ENCODE measurements at places on chromosomes 1 and 21.

DNA sequence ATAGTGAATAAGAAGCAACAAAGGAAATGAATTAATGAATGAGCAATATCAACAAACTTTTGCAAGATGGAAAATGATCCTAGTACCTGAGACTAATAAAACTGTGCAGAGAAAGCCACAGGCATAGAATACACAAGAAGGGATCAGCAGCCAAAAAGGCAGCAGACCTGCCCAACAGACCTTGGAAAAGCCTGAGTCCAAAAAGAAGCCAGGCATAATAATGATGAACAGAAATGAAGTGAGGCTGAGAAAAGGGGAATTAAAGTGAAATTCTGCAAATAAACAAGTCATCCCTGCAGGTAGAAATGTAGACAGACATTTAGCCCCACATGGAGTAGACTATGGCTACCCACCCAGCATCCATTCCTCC, 10.3 kb upstream of the PHTF1 start:
- DNase-seq: no peak

GRCh38 chr1:23751050-23751814, 8.0 kb downstream of the ELOA start:
- DNase-seq: peak; percentile 76

- no peak for DNase-seq
Measured at GRCh38 chr1:60367532-60367931, 294.0 kb upstream of the C1orf87 start.

DNA sequence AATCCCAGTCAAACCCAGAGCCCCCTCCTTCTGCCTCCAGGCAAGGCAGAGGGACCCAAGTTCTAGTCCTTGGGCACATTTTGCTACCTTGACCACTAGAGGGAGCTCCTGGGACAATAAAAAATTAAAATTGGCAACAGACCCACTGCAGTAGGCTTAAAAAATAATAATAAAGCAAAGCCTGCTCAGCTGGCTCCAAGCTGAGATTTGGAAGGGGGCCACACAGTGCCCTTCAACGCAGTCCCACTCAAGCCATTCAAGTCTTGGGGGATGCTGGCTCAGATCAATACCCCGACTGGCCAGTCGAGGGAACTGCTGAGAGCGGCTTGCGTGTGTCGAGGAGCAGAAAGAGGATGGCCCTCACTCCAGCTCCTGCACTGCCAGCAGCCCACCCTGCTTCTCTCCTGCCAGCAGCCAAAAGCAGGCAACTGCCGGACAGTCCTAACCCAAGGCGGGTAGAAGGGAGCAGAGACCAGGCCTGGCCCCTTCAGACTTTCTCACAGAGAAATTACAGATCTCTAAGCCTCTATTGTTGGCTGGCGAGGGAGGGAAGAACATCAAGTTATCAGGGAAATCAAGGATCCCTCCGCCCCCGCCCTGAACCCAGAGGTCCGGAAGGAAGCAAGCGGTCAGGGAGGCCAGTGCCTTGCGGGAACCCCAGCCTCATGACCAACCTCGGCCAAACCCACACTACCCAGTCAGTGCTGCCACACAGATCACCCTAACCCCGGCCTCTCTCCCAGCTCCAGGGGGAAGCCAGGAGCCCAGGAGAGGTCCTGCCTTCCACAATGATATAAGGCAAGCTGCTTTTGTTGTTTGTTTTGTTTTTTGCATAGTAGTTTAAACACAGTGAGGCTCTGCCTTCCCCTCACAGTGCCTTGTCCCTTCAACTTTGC, 4.9 kb upstream of the ALDH4A1 start:
- DNase-seq: peak; percentile 62

DNA sequence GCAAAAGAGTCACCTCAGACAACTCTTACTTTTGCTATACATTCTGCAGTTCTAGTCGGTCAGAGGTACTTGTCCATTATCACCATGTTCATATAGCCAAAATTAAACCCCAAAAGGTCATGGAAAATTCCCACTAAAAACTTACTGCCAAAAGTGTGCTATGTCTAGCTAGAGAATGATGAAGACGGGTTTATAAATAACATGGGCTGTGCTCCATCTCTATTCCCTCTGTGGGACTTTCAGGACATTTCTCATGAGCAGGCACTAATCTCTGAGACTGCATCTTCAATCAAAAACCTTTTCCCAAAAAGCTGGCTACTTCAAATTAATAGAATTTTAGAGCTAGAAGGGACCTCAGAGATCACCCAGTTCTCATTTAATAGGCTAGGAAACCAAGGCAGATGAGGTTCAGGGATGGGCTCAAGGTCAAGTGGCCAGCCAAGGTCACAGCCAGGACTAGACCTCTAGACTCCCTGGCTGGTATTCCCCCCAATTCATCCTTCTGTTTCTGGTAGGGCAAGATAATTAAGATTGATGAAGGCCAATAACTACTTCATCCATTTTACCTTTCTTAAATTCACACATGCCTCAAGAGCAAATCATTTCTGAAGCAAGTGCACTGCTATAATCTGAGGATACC, 21.0 kb upstream of the MOB3C start:
- DNase-seq: no peak

DNA sequence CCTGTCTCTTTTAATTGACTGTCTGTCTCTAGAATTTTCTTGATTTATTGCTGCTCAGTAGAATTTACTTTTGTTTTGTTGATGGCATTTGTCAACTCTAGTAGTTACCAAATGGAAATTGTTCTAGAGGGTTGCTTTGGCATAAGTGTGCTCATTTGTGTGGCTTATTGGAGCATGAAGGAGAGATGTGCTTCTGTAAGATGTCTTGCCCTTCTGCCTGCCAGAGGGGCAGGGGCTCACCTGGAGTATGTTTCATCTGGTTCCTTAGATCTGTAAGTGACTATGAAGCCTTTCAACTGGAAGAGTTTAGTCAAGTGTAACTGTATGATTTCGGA, 345.5 kb downstream of the DISC1 start:
- DNase-seq: no peak

- DNase-seq: no peak
Measured at GRCh38 chr1:233168384-233168783, 127.1 kb downstream of the PCNX2 start.

DNA sequence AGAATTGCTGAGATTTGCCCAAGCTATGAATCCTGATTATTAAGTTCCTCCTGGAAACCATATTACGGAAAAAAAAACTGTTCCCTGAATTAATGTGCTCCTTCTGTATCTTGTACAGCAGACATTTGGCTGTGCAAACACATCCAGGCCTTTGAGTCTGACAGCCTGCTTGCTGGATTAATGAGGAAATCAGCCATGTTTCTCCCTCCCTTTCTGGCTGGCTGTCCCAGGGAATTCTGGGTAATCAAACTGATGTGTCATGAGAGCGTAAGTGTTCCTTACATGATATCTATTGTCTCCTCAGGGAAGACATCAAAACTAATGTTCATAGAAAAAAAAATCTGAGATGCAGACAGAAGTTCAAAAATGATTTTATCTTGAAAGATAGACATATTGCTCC, 18.8 kb downstream of the PGBD5 start:
- DNase-seq: no peak

- peak; percentile 43 for DNase-seq
Measured at GRCh38 chr1:30976143-30976542, 67.6 kb upstream of the SDC3 start.

GRCh38 chr1:170594066-170594626, 62.2 kb downstream of the GORAB start:
- DNase-seq: no peak

- DNase-seq: no peak
Measured at GRCh38 chr1:2133879-2134215, 60.7 kb downstream of the FAAP20 start.

- DNase-seq: no peak
Measured at GRCh38 chr1:20699558-20699957, 18.2 kb downstream of the KIF17 start.

DNA sequence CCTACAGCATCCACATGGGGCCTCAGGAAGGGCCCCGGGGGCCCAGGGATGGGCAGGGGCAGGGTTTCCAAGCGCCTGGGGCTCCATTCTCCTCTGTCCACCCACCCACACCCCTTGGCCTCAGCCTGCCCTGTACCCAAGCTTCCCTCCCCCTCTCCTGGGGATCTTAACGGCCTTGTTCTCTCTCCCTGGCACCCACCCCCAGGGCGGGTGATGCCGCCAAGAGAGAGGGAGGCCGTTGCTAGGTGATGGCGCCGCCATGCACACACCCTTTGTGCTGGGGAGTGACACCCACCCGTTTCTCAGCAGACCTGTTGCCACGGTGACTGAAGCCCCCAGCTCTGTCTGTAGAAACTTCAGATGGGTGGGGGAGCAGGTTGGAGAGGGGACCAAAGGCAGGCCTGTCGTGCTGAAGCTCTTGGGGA, 7.6 kb downstream of the GPR37L1 start:
- DNase-seq: no peak

DNA sequence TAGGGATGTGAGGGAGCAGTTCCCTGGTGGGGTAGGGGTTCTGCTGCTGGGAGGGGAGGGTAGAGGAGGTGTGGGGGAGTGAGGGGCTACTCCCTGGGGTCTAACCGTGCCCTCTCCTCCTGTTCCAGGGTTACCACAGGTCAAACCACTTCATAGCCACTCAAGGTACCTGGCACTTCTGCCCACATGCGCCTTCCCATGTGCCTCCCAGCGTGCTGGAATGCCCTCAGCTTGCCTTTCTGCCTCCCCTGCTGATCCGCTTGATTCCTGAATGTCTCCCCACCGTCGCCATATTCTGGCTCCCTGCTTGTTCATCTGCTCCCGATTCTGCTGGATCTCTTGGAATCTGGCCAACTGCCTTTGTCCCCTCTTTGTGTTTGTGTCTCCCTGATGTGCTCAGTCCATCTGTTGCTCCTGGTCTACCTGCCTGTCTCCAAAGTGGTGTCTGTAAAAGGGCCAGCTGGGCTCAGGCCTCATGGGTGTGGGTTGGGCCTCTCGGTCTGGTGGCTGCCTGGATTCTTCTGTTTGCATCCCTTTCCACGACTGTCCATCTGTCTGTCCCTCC, 74.4 kb downstream of the PTPRU start:
- no peak for DNase-seq

DNA sequence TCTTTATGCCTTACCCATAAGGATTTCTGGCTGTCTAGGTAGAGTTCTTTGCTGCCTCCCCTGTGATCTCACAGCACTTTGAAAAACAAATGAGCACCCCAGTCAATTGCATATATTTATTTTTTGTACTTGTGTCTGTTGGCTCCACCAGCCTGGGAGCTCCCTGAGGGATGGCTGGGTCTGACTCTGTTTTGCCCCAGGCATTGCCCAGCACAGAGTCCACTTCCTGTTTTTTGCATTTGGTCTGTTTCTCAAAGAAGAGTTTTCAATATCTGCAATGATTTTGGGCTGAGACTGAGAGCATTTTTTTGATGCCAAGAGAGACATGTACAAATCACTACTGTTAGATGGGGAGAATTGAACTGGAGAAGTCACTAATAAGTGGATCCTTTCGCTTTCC, 125.0 kb downstream of the FOXD2 start:
- DNase-seq: no peak

DNA sequence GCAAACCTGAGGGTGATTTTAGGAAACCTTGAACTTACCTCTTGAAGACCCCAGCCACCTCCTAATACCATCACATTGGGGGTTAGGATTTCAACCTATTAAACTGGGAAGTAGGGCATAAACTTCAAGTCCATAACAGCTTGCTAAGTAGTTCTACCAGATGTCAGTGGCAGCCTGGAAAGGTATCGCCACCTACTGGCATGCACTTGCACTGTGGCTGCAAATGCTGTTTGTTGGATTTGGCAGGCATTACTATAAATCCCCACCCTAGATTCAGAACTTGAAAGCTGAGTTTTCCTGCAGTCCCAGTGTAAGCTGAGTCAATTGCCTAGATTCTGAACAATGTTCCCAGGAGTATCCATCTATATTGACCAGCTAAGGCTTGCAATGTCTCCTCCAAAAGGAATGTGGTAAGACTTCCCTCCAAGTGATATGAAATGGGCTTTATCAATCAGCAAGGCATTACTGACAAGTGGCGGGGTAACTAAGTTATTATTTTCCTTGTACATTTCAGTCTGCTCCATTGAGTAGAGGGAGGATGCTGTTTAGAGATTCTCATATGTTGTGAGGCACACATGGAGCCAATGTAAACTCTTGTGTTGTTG, 474.5 kb downstream of the PTPRC start:
- peak; percentile 33 for DNase-seq

GRCh38 chr1:108149796-108150467, 50.2 kb downstream of the SLC25A24 start:
- DNase-seq: peak; percentile 32

Data from AG08395 (cell line).